Activated CD4-positive, alpha-beta T cell treated with anti-CD3 and anti-CD28 coated beads, Interleukin-2, amount 50 U/mL, for 4 hours (primary cell): ENCODE measurements at places on chromosomes 3 and 15.

GRCh38 chr15:38102972-38103371 is 149.7 kb upstream of the SPRED1 start:
- DNase-seq = no peak

DNA sequence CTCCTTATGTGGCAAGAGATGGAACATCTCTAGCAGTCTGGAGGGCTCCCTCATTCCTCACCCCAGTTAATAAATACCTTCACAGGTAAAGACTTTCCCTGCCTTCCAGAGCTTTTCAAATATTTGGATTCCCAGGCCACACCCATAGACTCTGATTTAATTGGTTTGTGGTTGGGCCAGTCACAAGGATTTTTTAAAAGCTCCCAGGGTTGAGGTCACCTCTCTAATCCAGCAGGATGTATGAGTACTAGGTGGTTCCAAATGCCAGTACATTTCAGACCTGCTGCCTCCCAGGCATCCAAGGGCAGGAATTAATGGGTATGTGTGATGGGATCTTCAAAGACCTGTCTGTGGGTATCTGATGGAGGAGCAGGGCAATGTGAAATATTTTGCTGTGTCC is 312.8 kb downstream of the CLSTN2 start:
- no peak for DNase-seq

DNA sequence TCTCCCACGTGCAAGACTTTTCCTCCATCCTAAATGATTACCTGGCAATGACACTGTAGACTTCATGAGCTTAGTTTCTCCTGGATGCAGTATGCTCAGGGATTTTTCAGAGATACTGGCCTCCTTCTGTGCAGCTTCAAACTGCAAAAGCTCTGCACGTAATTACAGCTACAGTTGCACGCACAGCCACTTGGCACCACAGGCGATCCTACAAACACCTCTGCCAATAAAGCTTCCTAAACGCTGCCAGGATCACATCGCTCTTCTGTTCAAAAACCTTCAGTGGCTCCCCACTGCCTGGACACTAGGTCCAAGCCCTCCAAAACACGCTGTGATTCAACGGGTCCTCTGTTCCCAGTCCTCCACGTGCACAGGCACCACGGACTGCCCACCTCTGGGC is 49.5 kb downstream of the NUP210 start:
- no peak for DNase-seq

DNA sequence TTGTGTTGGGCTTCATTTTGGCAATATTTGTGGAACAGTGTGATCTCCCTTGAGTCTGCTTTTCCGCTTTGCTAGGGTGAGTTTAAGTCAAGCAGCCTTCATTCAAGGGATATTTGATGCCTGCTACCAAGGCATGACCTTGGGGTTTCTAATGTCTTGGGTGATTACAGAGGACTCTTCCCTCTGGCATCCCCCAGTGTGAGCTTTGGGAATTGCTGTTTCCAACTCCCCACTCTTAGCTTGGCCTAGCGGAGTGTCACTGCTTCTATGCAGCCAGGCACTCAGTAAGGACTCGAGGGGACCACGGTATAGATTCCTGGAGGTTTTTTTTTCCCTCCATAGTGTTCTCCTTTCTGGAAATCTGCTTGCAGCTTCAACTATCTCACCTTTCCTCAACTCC is 21.1 kb downstream of the GCNT3 start:
- DNase-seq = no peak

GRCh38 chr15:52019394-52020220 is 588 bp downstream of the MAPK6 start:
- DNase-seq = peak; percentile 54

DNA sequence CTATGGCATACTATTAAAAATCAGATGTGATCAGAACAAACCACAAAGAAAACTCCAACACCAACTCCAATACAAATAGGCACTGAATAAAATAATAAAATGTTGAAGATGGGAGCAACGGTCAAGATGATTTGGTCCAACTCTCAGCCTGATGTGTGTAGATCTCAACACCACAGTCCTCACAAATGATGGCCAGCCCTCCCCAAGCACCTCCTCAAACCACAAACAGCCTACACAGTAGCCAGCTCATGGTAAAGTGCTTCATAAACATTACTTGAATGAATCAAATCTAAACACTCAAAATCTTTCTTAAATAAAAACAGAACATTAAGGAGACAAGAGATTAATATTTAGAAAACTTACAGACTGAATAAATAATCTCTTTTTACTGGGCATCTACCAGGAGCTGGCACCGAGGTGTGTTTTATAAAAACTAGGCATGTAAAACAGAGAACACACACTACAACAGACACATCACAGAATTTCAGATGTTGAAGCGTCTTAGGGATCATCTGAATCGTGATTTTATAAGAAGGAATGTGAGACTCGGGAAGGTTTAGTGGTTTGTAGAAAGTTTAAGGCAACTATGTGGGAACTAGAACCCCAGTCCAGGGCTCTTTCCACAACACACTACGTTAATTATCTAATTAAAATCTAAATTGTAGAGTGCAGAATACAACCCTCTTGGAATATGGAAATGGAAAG is 102.4 kb downstream of the MYLK start:
- no peak for DNase-seq

DNA sequence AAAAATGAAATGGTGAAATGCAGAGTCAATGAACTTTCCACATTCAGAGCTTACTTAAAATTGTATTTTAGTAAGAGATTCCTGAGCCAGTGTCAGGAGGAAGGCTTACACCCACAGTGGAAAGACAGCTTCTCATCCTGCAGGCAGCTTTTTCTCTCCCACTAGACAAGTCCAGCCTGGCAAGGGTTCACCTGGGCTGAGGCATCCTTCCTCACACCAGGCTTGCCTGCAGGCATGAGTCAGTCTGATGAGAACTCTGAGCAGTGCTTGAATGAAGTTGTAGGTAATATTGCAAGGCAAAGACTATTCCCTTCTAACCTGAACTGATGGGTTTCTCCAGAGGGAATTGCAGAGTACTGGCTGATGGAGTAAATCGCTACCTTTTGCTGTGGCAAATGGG is 3.1 kb downstream of the CCR4 start:
- no peak for DNase-seq

DNA sequence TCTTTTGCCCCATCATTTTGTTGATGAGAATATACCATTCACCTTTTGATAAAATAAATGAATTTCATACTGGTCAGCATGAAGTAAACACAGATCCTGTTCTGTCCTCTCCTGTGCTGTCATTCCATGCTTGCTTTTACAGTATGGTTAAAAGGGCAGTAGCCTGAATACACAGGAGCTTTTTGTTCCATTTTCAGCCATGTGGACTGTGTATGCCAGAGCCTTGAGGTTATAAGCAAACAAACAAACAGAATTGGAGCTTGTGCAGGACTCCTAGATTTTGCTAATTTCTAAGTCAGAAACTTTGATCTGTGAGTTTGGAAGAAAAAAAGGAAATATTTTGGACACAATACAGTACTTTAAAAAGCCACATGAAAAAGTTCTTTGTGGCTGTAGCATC is 91.9 kb downstream of the LRRC28 start:
- DNase-seq = no peak

DNA sequence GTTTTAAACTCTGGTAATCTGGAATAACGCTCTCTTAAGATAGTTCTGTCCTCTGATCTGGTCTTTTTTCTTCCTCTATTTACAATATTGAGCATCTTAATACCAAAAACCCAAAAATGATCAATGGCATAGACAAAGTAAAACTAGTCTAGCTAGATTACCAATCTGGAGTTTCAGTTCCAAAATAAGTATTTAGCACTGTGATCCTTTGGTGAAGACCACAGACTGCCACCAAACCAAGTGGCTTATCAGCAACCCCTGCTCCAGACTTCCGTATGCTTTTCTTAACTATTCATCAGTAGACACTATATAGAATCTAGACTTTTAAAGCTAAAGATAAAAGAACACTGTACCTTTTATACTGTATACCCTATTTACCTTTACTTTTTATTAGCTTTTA is 35.5 kb upstream of the MAN2C1 start:
- DNase-seq = no peak

DNA sequence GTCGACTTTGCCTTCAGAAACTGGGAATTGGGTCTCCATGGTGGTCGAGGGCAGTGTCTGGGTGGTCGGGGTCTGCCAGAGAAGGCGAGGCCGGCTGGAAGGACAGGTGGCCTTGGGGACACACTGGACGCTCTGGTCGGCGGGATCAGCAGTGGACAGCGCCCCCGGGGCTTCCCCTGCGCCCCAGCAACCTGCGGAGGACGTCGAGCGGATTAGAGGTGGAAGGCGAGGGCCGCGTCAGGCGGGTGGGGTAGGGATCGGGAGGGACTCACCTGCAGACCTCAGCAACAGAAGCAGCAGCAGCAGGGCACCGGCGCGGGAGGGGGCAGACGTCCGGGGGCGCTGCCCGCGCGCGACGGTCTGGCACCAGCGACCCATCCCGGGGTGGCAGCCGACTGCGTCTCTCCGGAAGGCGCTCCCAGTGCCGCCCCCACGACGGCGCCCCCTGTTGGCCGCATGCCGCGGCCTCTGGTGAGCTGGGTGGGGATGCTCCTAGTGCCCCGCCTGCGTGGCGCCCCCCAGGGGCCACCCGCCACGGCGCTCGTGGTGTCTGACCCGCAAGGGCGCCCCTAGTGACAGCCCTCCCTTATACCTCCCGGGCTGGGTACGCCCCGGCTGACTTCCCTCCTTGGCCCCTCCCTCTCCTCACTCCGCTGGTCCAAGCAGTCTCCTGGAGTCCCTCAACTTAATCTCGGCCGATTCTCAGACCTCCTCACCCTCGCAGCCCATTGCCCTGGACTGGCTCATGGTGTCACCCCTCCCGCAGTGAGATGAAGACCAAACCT is at the start of gene PRSS50:
PRSS50 (minus strand) TSS at position 423 of the 785 bp plus-strand sequence; CDS start at position 378, 45 bp downstream.
- no peak for DNase-seq

DNA sequence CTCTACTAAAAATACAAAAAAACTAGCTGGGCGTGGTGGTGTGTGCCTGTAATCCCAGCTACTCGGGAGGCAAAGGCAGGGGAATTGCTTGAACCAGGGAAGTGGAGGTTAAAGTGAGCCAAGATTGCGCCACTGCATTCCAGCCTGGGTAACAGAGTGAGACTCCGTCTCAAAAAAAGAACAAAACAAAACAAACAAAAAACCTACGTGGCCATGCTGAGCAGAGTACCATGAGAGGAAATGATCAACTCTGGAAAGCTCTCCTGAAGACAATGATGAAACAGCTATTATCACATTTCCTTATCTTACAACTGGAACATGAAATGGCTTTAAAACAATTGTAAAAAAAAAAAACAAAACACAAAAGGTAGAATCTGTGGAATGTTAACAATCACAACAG is 75.2 kb downstream of the CHSY1 start:
- no peak for DNase-seq

GRCh38 chr3:95334461-95334860 is 1271.6 kb downstream of the NSUN3 start:
- no peak for DNase-seq

GRCh38 chr15:63408524-63408923 is 26.9 kb upstream of the CA12 start:
- no peak for DNase-seq

GRCh38 chr3:194961149-194961548 is 275.5 kb downstream of the FAM43A start:
- DNase-seq = no peak

- DNase-seq = no peak
These were observed 23.7 kb downstream of the CCDC80 start for GRCh38 chr3:112617285-112617684.

DNA sequence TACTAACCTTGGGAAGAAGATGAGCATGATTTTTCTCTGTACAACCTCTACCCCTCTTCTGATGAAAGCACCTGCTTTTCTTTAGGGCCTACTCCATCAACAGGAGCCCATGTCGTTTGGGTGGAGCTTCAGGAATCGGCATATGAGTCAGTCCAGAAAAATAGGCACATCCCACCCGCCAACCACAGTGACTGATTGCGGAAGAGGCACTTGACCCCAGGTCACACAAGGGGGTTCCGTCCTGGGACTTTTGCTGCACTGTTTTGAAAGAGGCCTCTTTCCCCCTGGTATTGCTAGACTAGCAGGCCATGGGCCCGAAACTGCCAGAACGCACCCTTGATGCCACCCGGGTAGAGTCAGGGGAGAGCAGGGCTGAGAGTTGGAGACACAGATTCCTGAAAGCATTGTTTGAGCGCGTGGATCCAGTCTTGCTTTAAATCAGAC is 19.3 kb upstream of the NRROS start:
- no peak for DNase-seq

- DNase-seq = no peak
These were observed 30.4 kb downstream of the CCDC13 start for GRCh38 chr3:42742688-42743087.

- no peak for DNase-seq
These were observed 163.6 kb downstream of the CTNNB1 start for GRCh38 chr3:41362638-41363559.

DNA sequence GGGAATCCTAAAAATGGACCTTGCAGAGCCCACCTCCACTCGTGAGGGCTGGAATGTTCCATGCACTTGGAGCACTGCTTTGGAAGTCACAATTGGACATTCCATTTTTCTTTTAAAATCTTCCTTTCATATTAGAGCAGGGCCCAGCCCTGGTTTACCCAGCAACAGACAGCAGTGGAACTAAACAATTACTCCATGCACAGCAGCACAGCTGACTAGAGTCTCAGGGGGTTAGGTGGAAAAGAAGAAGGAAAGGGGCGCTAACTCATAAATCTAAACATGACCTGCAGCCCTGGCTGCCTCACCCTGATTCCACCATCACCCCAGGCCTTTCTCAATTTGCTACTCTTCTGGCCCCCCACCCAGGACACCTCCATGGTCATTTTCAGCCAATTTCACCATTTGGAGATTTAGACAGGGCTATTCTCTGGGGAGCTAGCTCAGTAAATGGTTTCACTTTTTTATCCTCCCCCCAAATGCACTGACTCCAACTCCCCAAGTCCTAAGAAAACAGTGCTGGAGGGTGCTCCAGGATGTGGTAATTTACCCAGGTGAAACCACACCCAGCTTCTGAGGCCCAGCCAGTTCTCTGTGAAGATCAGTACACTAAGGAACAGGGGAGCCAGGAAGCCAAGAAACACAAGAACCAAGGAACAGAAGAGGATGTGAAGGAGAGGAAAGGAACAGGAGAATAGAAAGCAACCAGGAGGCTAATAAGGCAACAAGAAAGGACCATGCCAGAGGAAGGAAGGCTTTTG is 1.6 kb upstream of the LRRC31 start:
- DNase-seq = no peak

DNA sequence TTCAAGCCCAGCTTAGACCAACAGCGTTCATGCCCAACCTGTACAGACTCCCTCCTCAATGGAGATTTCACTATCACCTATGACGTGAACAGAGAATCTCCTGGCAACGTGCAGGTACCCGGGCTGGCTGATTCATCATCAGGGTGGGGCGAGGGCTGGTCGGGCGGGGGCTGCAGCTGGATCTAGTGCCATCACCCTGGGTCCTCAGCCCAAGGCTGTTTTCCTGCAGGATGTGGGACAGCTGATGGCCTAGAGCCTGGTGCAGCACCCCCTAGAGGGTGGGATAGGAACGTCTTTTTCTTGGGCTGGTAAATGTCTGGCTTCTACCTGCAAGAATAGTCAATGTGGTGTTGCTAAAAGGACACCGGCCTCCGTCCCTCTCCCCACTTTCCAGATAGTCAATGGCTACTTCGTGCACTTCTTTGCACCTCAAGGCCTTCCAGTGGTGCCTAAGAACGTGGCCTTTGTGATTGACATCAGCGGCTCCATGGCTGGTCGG is 4.4 kb downstream of the ITIH3 start:
- no peak for DNase-seq
